ENCODE measurements at places on chromosomes 5 and 9.

DNA sequence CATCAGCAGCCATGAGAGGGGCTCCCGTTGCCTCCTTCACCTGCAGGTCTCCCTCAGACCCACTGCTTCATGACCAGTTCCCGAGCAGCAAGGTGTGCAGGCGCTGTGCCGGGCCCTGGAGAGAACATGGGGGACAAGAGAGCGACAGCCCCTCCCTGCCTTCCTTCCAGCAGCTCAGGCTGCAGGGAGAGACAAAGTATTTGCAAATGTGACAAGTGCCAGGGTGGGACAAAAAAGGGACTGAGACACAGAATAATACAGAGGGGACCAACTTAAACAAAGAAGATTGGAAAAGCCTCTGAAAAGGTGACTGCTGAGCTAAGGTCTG, 22.5 kb upstream of the VDAC1 start:
- H3K36me3 ChIP-seq: no peaks in the 10 kb centered on the region
- H3K4me1 ChIP-seq: no peaks in the 10 kb centered on the region
- no peak for DNase-seq
- no peak overlapping the region for H3K4me3 ChIP-seq
- no peaks in the 10 kb centered on the region for H3K27me3 ChIP-seq

GRCh38 chr5:141855265-141856036, 22.8 kb downstream of the PCDH1 start:
- peaks cover 3% of the 10 kb centered on the region for H3K36me3 ChIP-seq
- H3K27ac ChIP-seq: no peak overlapping the region
- H3K4me3 ChIP-seq: no peak overlapping the region
- H3K27me3 ChIP-seq: peaks cover 27% of the 10 kb centered on the region
- DNase-seq: no peak

DNA sequence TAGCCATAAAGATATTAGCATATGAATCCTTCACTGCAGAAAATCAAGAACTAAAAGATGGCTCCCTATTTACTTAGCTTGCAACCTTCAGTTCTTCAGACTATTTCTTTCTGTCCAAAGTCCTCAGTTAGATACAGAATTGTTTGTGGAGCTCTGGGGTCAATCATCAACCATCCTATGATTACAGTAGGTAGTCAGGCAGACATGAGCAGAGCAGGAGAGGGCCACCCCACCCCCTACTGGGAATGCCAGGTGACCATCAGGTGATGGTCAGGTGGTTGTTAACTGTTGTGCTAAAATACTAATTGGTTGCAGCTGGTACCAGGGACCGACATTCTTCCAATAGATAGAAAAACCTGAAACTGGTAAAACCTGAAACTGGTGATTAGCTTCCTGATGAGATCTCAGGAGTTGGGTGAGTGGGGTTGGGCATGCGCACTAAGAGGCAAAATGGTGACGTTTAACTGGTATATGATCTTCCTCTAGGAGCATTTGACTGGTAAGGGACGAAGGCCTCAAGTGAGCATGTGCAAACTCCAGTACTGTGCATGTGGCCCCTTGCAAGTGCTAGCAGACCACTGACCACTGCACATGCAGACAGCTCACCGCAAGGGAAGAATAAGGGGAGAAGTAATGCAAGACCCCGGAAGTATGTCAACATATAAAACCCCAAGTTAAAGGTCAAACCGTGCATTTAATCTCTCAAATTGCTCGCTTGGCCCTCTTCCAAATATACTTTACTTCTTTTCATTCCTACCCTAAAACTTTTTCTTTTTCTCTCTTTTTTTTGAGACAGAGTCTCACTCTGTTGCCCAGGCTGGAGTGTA, 13.6 kb downstream of the C9orf57 start:
- no peak for DNase-seq
- no peak overlapping the region for H3K27ac ChIP-seq
- no peak overlapping the region for H3K4me3 ChIP-seq
- no peaks in the 10 kb centered on the region for H3K4me1 ChIP-seq
- peaks cover 38% of the 10 kb centered on the region for H3K27me3 ChIP-seq

GRCh38 chr9:31776471-31776870, 608.0 kb upstream of the ACO1 start:
- H3K36me3 ChIP-seq: no peaks in the 10 kb centered on the region
- H3K4me3 ChIP-seq: no peak overlapping the region
- no peaks in the 10 kb centered on the region for H3K4me1 ChIP-seq
- DNase-seq: no peak
- H3K27me3 ChIP-seq: no peaks in the 10 kb centered on the region
- no peak overlapping the region for H3K27ac ChIP-seq

- DNase-seq: peak; percentile 72
- H3K27ac ChIP-seq: no peak overlapping the region
- no peaks in the 10 kb centered on the region for H3K27me3 ChIP-seq
- H3K36me3 ChIP-seq: peaks cover 3% of the 10 kb centered on the region
Measured at GRCh38 chr9:71604197-71605063, 163.9 kb downstream of the CEMIP2 start.

DNA sequence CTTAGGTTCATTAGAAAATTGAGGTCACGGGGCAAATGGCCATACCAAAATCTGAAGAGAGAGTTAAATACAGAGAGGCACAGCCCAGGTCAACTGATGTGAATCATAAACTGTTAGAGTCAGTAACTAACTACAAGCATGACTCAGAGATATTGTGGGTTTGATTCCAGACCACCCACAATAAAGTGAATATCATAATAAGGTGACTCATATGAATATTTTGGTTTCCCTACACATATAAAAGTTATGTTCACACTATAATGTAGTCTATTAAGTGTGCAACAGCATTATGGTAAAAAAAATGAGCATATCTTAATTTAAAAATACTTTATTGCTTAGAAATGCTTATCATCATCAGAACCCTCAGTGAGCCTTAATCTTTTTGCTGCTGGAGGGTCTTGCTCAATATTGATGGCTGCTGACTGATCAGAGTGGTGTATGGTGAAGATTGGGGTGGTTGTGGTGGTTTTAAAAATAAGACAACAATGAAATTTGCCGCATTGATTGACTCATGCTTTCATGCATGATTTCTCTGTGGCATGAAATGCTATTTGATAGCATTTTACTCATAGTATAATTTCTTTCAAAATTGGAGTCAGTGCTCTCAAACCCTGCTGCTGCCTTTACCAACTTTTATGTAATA, 53.1 kb upstream of the EDIL3 start:
- no peaks in the 10 kb centered on the region for H3K27me3 ChIP-seq
- H3K4me1 ChIP-seq: no peaks in the 10 kb centered on the region
- no peak overlapping the region for H3K4me3 ChIP-seq
- H3K27ac ChIP-seq: no peak overlapping the region
- H3K36me3 ChIP-seq: no peaks in the 10 kb centered on the region

- peaks cover 45% of the 10 kb centered on the region for H3K27me3 ChIP-seq
- H3K27ac ChIP-seq: no peak overlapping the region
- no peaks in the 10 kb centered on the region for H3K4me1 ChIP-seq
- H3K4me3 ChIP-seq: no peak overlapping the region
Measured at GRCh38 chr5:38590838-38591522, 34.5 kb upstream of the LIFR start.

DNA sequence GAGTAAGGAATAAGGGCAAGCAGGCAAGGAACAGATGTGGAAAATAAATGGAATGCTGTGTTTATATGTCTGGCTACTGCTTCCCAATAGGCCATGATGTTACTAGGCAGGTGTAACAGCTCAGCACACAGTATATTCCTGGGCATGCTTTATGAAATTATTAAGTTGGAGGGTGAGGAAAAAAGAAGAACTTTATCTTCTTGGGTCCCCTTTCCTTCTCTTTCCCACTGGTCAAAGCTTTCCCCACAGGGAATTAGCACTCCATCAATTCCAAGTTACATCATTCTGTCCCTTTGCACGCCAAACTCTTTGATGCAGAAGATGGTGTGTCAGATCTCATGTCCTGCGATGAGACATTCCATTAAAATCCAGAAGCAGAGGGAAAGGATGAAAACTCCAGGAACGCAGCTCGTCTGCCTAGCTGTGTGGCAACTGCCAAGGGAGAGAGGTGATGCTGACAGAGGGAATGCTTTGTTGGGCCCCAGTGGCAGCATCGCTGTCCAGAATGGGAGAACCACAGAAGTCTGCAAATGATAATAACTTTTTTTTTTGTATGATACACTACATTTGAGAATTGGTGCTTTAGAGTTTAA, 447.3 kb upstream of the ARRDC3 start:
- no peaks in the 10 kb centered on the region for H3K4me1 ChIP-seq
- no peak for DNase-seq
- H3K36me3 ChIP-seq: no peaks in the 10 kb centered on the region
- no peaks in the 10 kb centered on the region for H3K27me3 ChIP-seq
- H3K27ac ChIP-seq: no peak overlapping the region

GRCh38 chr9:98260635-98261034, 5.2 kb upstream of the TBC1D2 start:
- peaks cover 16% of the 10 kb centered on the region for H3K36me3 ChIP-seq
- no peak overlapping the region for H3K27ac ChIP-seq

DNA sequence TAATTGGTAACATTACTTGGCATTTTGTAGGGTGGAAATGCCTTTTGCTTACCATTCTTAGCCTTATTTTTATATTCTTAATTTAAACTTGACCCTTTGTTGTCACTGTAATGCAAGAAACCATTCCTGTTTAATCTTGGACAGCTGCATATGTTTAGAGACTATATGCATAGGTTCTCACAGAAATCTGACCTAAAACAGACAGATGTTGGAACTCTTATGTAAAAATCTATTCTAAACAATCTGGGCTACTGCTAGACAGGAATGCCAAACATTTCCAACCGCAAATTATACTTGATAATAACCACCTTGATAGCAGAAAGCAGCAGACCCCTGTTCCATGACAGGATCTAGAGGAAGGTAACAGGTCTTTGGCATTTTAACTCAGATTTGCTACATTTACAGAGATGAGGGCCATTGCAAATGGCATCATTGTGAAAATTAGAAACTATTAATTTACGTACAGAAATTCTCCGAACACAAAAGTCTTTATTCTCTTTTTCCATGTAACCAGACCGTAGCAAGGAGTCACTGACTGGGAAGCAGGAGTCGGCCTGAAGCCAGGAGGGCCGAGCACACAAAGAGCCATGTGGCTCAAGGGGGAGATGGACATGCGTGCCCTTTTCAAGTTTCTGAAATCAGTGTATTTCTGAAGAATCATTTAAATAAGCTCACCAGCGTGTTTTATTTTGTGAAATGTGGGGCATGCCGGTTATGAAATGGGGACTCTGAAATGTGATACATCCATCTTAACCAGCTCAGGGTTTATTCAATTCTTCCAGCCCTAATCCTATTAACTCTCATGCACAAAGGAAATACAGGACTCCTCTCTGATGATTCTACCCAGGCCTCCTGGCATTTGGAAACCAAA, 139.3 kb downstream of the AOPEP start:
- H3K27ac ChIP-seq: no peak overlapping the region
- DNase-seq: no peak
- H3K4me3 ChIP-seq: no peak overlapping the region
- H3K4me1 ChIP-seq: peaks cover 27% of the 10 kb centered on the region
- H3K27me3 ChIP-seq: no peaks in the 10 kb centered on the region
- peaks cover 16% of the 10 kb centered on the region for H3K36me3 ChIP-seq

- H3K27ac ChIP-seq: no peak overlapping the region
- no peak for DNase-seq
- peaks cover 4% of the 10 kb centered on the region for H3K27me3 ChIP-seq
- H3K4me1 ChIP-seq: no peaks in the 10 kb centered on the region
- no peak overlapping the region for H3K4me3 ChIP-seq
- H3K36me3 ChIP-seq: no peaks in the 10 kb centered on the region
Measured at GRCh38 chr5:39648085-39648847, 223.5 kb upstream of the DAB2 start.

DNA sequence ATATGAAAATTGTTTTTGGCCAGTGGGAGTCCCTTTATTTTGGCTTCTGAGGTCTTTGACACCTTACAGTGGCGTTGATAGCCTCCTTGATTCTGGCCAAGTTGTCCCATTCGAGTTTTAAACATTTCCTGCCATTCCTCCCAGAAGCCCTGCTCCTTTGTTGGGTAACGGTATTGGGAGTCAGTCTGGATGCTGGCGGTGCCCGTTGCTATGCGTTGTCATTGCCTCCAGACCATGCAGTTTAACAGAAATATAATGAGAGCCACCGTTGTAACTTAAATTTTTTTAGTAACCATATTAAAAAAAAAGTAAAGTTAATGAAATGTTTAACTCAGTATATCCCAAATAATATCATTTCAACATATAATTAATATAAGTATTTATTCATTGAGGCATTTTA, 35.0 kb downstream of the GALNT12 start:
- H3K4me3 ChIP-seq: no peak overlapping the region
- H3K4me1 ChIP-seq: no peaks in the 10 kb centered on the region
- no peak overlapping the region for H3K27ac ChIP-seq
- no peak for DNase-seq

DNA sequence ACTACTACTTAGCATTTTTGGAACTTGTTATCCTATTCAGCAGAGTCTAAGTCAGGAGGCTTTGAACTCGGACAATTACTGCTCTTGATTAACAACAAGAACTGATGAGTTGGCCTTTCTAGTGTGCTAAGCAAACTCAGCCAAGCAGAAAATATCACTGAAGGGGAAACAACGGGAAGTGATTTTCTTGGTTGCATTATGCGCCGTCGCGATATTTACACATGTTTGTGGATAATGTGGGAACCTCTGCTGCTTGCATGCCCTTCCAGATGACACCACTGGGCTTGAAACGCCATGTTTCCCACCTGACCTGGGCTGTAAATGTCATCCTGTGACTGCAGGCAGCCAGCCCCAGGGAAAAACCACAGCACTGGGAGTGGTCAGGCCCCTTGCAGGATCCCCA, 205.5 kb downstream of the PAX5 start:
- no peaks in the 10 kb centered on the region for H3K4me1 ChIP-seq
- no peak overlapping the region for H3K27ac ChIP-seq
- no peak for DNase-seq
- H3K4me3 ChIP-seq: no peak overlapping the region
- no peaks in the 10 kb centered on the region for H3K36me3 ChIP-seq

DNA sequence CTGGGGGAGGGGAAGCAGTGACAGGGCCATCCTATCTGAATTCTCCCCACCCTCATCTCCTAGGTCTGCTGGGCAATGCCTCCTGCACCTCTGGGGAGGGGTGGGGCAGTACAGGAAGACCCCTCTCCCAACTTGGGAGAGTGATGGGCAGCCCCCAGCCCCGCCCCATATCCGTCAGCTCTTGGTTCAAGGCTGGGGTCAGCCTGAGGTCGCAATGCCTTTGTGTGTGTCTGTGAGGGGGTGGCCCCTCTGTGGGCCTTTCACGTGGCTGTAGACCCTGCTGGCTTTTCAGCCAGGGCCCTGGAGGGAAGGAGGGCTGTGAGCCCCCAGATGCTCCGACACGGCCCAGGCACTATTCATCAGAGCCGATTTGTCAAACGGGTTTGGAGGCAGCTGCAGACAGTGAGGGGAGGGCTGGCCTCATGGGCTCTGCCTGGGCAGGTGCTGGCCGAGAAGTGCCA, 49.5 kb upstream of the RNU6ATAC start:
- no peak overlapping the region for H3K4me3 ChIP-seq
- H3K4me1 ChIP-seq: peaks cover 1% of the 10 kb centered on the region
- H3K36me3 ChIP-seq: no peaks in the 10 kb centered on the region
- H3K27ac ChIP-seq: peak overlapping the region; percentile 53
- no peak for DNase-seq
